CD8-positive, alpha-beta memory T cell (primary cell): ENCODE measurements at places on chromosomes 16 and 17. TPM values are rescaled to one million over a fixed set of nuclear protein-coding genes. Genes with fewer than 3 reads are reported as not detected.

DNA sequence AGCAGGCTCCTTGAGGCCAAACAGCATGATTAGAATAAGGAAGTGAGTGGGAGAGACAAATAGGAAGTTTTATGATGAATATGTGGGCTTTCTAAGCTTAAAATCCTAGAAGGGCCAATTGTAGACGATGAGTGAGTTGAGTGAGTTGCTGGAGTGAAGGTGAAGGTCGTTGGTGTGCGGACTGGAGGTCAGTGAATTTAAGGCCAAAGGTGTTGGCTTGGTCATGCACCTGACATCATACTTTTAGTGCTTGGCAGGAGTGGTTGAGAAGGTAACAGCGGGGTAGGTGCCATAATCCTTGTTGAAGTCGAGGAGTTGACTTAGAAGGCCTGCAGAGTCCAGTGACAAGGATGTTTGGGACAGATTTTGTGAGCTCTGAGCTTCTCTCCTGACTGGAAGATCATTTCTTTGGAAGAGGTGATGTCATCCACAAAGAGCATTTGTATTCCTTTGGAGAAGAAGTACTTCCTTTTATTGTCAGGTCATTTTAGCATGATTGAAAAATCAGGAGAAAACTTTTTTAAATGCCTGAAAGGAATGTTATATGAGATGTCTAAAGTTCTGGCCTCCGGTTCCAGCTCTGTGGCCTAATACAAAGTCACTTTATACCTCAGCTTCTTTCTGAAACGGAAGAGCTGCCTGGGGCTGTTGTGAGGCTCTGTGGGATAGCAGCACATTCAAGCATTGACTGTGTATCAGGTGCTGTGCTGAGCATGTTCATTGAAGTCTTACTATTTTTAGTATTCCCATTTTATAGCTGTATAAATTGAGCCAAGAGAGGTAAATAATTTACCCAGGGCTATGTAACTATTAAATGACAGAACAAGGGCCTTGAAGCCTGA is 53.6 kb upstream of the TBX2 start:
- no peak for DNase-seq

GRCh38 chr17:897970-898619 is 81.5 kb downstream of the NXN start:
- DNase-seq = no peak

Gene SLC22A31
- not detected for total RNA-seq

DNA sequence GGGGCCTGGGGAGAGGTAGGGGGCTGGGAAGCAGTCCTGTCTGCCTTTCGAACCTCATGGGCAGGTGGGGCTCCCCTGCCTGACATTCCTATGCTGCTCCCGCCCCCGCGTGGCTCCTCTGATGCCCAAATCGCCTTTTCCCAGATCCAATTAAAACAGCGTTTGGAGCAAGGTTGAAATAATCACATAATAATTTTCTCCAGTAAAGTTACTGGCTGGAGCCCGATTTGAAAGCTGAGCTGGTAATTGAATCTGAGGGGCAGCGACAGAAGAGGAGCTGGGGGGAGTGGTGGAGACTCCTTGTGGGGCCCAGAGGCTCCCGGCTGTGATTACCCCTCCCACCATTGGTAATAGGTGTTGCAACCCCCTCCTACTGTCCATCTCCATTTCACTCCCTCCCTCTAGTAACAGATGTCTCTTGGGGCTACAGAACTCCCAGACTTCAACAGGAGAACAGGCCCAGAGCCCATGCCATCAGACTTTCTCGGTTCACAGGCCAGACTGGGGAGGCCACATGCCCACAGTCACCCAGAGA is 38.9 kb upstream of the C1QL1 start:
- DNase-seq = no peak

DNA sequence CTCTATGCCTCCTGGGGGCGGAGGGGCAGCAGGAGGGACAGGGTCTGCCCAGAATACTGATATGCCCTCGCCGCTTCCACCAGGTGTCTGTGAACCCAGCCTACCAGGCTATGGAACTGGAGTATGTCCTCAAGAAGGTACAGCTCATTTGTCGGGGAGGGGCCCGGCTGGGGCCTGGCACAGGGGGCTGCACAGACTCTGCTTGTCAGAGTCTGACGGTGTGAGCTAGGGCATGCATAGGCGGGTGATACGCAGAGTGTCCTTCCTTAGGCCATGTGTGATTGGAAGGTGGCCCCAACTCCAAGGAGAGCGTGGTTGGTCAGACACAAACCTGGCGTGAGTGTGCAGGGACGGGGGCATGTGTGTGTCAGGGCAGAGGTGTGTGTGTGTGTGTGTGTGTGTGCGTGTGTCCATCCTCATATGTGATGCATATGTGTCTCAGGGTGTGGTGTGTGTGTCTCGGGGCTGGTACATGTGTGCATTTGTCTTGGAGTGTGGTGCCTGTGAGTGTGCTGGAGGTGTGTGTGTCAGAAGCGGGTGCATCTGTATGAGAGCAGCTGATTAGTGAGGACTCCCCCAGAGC is 7.0 kb downstream of the CHAD start:
- DNase-seq = no peak

- DNase-seq = no peak
These were observed 371.0 kb downstream of the RBFOX1 start for GRCh38 chr16:7703672-7704071.

DNA sequence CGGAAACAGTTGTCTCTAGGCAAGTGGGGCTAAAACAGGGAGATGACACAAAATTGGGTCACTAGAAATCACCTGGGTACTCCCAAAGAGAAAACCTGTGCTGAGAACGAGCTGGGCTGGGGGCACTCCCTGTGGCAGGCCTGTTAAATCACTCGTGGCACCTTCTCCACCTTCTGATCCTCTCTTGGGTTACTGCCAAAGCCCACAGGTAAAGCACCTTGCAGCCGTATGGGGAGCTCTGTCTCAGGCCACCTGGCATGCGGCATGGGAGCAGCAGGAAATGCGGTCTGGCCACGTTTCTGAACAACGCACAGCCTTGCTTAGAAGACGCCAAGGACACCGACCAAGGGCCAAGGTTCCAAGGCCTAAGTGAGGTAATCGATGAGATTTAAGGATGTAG is 21.5 kb upstream of the ICAM2 start:
- DNase-seq = no peak

DNA sequence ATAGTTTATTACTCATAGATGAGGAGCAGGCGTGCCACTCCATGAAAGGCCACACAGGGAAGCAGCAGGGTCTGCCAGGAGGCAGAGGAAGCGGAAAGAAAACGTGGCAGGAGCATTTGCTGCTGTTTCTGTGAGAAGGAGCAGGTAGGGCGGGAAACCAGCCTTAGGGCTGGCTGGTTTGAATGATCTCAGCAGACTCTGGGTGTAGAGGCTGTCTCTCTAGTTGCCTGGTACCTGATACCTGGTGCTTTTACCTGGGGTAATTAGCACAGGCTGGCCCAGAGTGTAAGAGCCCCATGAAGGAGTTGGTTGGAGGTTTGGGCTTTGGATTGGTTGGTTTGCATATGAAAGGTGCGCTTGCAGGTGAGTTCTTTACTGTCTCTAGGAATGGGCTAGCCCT is 205.0 kb upstream of the CACNG3 start:
- DNase-seq = no peak

GRCh38 chr17:50222922-50223321 is 21.5 kb upstream of the COL1A1 start:
- DNase-seq = no peak

GRCh38 chr17:66535611-66536010 is 233.2 kb downstream of the PRKCA start:
- DNase-seq = no peak

Gene CTRB2
- total RNA-seq = not detected

DNA sequence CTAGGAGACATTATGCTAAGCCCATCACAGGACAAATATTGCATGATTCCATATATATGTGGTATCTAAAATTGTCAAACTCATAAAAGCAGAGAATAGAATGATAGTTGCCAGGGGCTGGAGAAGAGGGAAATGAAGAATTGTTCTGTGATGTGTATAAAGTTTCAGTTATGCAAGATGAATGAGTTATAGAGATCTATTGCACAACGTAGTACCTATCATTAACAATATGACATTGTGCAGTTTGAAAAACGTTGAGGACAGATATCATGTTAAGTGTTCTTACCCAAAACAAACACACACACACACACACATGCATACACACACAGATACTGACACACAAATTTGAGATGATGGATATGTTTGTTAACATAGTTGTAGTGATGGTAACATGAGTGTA is 871.6 kb upstream of the GOT2 start:
- no peak for DNase-seq

- DNase-seq = no peak
These were observed 15.8 kb upstream of the TENT4B start for GRCh38 chr16:50137268-50137667.

Gene CACNA1G
- not detected for total RNA-seq

Gene CCL8
- not detected for total RNA-seq

DNA sequence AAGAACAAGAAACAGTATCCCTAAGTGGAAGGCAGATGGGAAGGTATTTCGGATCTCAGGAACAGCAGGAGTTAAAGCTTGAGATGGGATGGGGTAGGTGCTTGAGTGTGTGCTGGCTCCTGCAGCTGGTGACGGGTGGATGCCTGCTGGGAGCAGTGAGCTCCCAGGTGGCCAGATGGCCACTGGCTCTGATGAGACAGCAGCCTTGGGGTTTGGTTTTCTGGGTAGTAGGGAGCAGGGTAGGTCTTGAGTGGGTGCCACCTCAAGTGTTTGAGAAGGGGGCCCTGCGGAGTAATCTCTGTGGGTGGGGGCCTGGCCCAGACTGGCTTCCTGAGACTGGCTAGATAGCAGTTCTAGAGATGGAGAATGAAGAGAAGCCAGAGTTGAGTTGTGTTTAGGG is 10.3 kb downstream of the EPN2 start:
- no peak for DNase-seq

DNA sequence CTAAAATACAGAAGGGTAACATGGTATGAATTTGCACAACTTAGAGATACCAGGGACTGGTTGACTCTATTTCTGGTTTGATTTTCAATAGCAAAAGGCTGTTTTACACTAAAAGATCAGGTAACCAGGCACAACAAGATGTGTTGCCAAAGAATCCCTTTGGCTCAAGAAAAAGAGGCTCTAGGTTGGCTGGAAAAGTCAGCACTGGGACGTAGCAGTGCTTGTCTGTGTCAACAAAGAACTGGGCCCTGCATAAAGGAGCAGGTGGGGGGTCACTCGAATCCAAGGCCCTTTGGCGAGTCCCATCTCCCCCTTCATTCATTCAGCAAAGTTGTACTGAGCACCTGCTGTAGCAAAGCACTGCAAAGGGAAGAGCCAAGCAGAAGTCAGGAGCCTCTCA is 18.4 kb downstream of the SDR42E1 start:
- no peak for DNase-seq

DNA sequence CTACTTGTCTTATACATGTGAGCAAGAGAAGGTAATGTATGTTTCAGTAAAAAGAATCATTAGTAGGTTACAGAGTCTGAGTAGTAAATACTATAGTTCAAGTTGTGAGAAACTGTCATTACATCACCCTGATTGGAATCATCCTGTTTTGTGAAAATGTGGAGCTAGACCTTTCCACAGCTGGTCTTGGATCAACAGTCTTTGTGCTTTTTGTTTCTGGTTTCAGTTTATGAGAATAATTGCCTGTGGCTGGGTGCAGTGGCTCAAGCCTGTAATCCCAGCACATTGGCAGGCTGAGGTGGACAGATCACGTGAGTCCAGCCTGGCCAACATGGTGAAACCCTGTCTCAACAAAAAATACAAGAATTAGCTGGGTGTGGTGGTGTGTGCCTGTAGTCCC is 19.7 kb upstream of the SHISA9 start:
- DNase-seq = no peak

Gene CCL11
- not detected for total RNA-seq

- no peak for DNase-seq
These were observed 67.9 kb downstream of the CEP95 start for GRCh38 chr17:64574646-64575045.

DNA sequence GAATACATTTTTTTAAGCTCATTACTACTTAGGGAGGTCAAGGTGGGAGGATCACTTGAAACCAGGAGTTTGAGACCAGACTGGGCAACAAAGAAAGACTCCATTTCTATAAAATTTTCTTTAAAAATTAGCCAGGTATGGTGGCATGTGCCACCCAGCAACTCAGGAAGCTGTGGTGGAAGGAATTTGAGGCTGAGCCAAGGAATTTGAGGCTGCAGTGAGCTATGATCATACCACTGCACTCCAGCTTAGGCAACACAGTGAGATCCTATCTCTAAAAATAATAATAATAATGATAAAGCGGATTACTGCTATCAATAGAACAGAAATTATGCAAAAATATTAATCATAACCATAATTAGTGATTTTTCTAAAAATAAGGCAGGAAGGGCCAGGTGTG is 170.3 kb downstream of the COPRS start:
- DNase-seq = no peak

DNA sequence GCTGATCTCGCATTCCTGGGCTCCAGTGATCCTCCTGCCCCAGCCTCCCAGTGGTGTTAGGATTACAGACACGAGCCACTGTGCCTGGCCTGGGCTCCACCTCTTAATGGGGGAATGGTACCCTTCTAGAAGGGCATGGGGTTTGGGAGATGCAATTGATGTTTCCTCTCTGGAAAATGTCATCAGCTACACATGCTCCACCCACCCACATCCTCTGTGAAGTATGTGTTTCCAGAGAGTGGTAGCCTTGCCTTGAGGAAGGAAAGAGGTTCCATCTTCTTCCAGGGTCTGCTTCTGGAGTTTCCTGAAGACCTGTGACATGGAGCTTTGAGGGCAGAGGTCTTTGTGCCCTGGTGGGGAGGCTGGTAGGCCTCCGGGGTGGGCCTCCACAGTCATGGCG is 45.2 kb upstream of the GSE1 start:
- no peak for DNase-seq

- no peak for DNase-seq
These were observed 1.9 kb downstream of the SRSF1 start for GRCh38 chr17:58005031-58005727.

Gene RPGRIP1L
- 9.6 TPM for total RNA-seq

DNA sequence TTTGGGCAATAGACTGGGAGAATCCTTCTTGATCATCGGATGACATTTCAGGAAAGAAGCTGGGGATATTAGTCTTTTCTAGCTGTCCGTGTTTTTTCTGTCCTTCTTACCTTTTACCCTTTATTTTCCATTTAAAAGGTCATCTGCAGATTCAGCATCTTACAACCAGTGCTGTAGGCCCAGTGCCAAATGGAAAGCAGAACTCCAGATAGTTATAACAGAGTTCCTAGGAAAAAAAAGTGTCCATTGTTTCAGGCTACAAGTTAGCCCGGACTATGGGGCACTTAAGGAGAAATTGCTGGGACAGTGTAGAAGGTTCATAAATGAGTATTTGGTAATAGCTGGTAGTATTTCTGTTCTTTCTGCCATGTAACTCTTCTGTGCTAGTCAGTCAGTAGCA is 28.4 kb downstream of the LDHD start:
- DNase-seq = no peak

Gene VWA3A
- 0.04 TPM for total RNA-seq
